Activated CD8-positive, alpha-beta memory T cell treated with anti-CD3 and anti-CD28 coated beads, Interleukin-2, amount 50 U/mL, for 4 hours (primary cell): ENCODE measurements at places on chromosomes 3 and 15.

DNA sequence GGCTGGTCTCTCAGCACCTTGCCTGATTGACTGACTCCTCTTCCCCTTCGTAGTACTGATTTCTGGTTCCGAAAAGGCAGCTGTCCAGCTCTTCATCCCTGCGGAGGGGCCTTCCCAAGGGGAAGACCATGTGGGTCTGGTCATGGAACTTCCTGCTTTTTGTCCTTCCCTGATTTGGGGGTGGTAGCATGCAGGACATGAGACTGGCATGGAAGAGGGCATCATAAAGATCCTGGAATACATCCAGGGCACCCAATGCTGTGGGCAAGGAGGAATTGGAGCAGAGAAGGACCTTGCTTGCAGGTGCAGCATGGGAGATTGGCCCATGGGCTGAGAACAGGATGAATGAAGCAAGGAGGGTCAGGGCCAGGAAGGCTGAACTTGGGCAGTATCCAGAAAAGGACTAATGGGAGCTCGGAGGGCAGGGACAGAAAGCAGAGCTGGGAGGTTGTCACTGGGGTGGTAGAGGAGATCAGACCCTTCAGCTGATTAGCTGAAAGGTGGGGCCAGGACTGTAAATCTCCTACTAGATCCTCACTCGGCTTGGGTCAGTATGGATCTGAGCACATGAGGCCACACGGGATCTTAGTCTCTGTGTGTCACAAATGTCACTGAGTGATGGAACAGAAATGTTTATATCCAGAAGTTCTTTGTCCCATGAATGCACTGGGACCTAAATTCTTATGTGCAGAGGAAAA, 59.5 kb downstream of the AMOTL2 start:
- DNase-seq: no peak

DNA sequence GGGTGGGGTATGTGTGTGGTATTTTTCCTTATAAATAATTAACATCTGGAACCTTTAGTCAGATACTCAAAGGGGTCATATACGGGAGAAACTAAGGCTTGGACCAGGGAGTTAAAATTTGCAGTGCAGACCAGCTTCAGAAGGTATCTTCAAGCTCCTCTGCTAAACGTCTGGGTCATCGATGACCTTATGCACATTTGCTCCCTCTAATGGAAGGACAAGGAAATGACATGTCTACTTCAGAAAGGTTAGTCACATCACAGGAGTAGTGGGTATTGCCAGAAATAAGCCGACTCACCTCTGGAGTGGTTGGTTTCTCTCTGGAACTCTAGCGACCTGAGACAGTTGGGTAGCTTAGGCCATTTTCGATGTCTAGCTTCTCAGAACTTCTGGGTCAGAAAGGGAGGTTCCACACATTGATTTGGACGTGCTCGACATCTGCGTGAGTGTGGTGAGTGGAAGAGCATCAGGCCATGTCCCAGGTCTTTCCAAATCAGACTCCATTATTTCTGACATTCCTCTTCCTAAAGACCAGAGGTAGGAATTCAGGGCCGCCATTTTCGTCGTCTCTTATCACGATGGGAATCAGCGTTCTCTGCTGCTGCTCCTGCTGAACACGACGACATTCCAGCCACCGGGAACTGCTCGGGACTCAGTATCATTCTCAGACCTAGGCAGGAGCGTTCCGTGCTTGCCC, 31.8 kb upstream of the RASA2 start:
- no peak for DNase-seq

DNA sequence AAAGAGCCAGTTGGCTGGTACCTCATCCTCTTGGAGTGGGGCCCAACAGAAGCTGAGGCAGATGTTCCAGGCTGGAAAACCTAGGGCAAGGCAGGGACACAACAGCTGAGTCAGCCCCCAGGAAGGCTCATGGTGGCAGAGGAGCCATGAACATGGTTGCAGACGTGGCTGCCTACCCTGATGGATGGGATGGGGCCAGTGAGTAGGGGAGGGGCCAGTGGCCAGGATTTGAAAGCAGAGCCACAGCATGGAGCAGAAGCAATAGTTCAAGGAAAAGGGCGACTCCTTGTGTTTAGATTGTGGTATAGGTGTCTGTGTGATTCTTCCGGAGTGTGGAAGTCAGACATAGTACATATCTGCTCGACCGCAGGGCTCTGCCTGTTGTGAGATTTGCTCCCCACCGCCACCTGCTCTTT, 24.2 kb downstream of the PXYLP1 start:
- no peak for DNase-seq

DNA sequence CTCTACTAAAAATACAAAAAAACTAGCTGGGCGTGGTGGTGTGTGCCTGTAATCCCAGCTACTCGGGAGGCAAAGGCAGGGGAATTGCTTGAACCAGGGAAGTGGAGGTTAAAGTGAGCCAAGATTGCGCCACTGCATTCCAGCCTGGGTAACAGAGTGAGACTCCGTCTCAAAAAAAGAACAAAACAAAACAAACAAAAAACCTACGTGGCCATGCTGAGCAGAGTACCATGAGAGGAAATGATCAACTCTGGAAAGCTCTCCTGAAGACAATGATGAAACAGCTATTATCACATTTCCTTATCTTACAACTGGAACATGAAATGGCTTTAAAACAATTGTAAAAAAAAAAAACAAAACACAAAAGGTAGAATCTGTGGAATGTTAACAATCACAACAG, 75.2 kb downstream of the CHSY1 start:
- no peak for DNase-seq
